ENCODE measurements at places on chromosomes 5 and 9.

DNA sequence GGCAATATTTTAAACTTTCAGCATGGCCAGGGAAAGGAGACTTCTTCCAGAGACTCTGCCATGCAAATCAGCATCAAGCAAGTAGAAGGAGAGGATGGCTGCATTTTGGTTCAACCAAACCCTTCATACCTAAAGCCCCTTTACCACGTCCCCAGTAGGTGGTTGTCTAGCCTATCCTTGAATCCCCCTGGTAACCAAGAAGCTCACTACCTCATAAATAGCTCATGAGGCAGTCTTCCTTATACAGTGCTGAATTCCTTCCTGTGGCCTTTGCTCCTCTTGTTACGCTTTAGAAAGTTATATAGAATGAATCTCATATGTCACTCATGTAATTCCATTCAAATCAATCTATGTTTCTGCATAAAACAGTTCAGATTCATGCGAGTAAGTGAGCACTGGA lies 289.5 kb upstream of the SLC30A5 start:
- DNase-seq, result no peak

- DNase-seq, result no peak
These were observed 146.6 kb downstream of the SEC61B start for GRCh38 chr9:99368341-99369326.

DNA sequence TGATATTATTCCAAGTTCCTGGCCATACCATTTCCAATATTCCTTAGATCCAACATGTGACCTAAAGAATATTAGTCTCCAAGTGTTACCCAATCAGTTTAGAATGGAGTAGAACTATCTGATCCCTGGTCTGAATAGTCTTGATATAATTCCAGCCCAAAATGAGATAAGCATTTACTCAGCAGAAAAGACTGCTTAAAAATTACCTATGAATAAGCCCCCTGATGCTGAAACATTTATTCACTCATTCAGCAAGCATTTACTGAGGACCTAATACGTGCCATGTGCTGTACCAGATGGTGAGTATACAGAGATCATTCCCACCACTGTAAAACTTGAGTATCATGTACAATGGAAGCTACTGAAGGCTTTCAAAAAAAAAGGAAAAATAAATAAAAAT lies 157.0 kb downstream of the FAM114A2 start:
- no peak for DNase-seq

DNA sequence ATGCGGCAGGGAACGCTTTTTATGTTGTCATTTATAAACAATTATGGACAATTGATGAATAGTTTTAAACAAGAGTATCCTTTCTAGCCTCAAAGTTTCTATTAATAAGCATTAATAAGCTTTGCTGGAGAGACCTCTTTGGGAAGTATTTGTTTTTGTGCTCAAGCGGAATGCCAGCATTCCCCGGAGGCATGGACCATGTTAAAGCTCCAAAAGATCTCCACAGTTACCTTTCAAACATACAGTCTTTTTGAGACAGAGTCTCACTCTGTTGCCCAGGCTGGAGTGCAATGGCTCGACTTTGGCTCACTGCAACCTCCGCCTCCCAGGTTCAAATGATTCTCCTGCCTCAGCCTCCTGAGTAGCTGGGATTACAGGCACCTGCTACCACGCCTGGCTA lies 9.6 kb downstream of the MSANTD3 start:
- DNase-seq, result no peak

DNA sequence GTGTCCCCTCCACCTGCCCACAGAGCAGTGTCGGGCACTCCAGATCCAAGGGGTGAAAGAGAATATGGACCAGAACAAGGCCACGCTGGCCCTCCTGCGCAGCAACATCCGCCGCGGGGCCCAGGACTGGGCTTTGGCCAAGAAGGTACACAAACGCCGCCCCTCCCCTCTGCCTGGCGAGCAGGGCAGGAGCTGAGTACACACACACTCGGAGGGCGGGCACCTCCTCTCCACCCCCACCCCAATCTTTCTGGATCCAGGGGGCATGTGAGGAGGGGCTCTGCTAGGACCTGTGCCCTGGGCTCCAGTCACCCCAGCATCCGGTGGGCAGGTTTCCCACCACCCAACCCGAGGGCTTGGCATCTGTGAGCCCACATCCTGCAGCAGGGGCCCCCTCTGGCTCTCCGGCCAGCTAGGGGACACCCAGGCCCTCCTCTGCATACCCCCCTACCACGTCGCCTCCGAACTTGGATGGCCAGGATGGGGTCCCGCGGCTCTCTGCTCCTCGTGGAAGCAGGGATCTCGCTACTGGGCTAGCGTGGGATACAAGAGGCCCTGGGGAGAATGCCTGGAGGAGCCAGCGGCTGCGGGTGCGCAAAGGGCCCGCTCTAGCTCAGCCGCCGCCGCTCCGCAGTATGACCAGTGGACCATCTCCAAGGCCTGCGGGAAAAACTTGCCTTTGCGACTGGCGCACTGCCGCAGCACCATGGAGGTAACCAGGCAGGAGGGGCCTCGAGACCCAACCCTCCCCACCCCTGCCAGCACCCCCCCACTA lies 3.1 kb downstream of the CCDC183 start:
- no peak for DNase-seq

GRCh38 chr5:10586555-10586954 lies 22.7 kb downstream of the ANKRD33B start:
- DNase-seq, result no peak

GRCh38 chr5:67510204-67510603 lies 313.6 kb upstream of the CD180 start:
- DNase-seq, result no peak

DNA sequence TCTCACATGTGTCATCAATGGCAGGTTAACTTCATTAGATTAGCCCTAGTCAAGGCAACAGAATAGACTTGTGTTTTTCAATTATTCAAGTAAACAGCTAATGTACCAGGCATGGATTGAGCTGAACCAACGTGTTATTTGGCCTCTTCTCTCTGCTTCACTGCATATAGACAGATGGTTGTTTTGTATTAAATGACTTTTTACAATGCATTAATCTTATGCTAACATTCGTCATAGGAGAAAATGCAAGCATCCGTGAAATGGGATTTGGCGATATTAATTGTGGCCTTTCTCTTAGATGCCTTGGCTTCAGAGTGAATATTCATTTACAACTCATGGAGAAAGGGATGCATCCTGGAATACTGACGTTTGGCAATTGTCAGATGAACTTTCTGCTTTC lies 208.0 kb downstream of the KCTD16 start:
- DNase-seq, result no peak

GRCh38 chr5:22596404-22596970 lies 256.7 kb downstream of the CDH12 start:
- peak; percentile 54 for DNase-seq

DNA sequence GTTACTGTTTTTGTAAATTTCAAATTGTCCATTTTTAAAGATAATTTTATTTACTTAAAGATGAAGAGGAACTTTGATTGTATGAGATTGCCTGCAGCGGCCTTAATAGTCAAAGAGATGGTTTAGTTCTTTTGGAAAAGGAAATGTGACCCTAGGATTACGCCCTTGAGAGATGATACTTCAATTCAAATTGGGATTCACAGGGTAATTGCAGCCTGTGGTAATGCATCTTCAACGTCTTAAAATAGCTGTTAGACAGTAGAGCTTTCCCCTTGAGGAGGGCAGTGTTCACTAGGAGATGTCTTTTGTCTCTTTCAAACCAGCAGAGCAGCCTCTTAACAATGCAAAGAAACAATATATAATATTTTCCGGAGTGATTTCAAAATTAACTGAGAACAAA lies 127.1 kb downstream of the TAF11L14 start:
- no peak for DNase-seq

- no peak for DNase-seq
These were observed 15.6 kb upstream of the BICD2 start for GRCh38 chr9:92780206-92780605.

- peak; percentile 50 for DNase-seq
These were observed 139.5 kb upstream of the KLF9 start for GRCh38 chr9:70553707-70554673.

DNA sequence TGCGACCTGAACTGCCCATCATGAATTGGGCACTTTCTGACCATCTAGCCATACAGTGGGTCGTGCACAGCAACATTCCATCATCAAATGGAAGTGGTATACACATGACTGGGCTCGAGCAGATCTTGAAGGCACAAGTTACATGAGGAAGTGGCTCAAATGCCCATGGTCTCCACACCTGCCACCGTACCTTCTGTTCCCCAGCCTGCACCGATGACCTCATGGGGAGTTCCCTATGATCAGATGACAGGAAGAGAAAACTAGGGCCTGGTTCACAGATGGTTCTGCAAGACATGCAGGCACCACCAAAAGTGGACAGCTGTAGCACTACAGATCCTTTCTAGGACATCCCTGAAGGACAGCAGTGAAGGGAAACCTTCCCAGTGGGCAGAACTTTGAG lies 21.8 kb downstream of the MTMR12 start:
- DNase-seq, result no peak

DNA sequence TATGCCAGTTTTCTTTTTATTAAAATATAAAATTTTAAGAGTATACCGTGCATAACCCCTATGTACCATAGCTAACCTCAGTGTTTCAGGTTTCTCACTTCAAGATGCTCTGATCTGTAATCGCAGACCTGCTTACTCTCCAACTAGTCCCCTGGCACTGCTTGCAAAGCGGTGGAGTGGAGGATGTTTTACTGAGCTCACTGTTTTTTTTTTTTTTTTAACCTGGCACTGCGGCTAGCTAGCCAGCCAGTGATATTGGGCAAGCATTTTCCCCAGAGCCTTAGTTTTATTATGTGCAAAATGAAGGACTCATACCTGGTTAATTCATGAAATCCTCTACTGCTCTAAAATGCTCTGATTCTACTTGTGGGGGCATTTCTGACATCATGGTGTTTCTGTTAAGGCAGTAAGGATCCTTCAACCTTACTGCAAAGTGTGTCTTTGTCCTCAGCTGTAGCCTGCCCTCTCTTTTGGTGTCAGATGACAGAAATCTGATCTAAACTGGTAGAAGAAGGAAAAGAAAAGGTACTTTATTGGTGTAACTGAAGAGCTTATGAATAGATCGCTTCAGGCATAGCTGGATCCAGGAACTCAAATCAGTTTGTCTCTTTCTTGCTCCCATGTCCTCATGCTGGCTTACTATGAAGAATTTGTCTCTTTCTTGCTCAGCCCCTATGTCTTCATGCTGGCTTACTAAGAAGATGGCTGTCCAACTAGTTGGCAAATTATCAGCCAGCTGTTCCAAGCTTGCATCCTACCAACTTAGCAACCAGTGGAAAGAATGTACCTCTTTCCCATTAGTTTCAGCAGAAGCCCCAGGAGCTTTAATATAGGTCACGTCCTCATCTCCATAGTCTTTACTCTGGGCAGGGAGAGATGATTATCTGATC lies 59.8 kb downstream of the DOCK2 start:
- DNase-seq, result peak; percentile 59

- DNase-seq, result no peak
These were observed 14.9 kb upstream of the SLC22A5 start for GRCh38 chr5:132354381-132355139.

GRCh38 chr5:24817966-24818365 lies 173.2 kb upstream of the CDH10 start:
- DNase-seq, result no peak

GRCh38 chr9:81823672-81824554 lies 104.3 kb upstream of the SPATA31D4 start:
- DNase-seq, result no peak

- DNase-seq, result peak; percentile 12
These were observed 12.6 kb downstream of the PLGRKT start for GRCh38 chr9:5425006-5425628.

GRCh38 chr9:131845305-131846298 lies 105.7 kb upstream of the RAPGEF1 start:
- DNase-seq, result no peak

DNA sequence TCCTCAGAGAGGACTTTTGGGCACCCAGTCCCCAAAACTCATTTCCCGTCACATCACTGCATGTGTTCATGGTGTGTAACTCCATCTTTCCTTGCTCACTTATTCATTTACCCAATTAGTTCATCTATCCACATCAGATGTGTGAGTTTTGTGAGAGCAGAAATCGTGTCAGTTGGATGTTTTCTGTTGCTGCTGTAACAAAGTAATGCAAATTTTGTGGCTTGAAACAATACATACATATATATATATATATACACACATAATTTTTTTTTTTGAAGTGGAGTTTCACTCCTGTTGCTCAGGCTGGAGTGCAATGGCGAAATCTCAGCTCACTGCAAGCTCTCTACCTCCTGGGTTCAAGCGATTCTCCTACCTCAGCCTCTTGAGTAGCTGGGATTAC lies 70.5 kb upstream of the BOD1 start:
- DNase-seq, result no peak

DNA sequence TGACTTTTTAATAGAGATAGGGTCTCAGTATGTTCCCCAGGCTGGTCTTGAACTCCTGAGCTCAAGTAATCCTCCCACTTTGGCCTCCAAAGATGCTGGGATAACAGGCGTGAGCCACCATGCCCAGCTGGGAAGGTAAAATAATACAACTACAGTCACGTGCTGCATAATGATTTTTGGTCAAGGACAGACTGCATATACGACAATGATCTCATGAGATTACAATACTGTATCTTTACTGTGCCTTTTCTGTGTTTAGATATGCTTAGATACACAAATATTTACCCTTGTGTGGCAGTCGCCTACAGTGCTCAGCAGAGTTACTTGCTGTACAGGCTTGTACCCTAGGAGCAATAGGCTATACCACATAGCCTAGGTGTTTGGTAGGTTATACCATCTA lies 14.2 kb upstream of the IRF1 start:
- no peak for DNase-seq

DNA sequence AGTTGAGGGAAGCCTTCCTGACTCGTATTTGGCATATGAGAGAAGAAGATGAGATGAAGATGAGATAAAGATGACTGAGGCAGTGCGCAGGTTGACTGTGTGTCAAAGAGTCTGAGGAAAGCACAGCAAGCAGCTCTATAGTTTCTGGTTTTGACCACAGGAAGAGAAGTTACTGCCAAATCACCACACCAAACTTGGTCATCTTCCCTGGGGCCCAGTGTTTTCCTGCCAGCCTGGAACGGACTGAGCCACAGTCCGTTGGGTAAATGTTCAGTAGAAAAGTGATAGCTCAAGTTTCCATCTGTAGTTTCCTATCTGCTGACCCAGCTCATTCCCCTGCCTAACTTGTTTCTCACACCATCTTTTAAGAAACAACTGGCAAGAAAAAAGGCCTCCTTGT lies 80.7 kb upstream of the ADAMTS19 start:
- DNase-seq, result no peak

GRCh38 chr9:107620801-107621200 lies 131.2 kb upstream of the KLF4 start:
- DNase-seq, result no peak

DNA sequence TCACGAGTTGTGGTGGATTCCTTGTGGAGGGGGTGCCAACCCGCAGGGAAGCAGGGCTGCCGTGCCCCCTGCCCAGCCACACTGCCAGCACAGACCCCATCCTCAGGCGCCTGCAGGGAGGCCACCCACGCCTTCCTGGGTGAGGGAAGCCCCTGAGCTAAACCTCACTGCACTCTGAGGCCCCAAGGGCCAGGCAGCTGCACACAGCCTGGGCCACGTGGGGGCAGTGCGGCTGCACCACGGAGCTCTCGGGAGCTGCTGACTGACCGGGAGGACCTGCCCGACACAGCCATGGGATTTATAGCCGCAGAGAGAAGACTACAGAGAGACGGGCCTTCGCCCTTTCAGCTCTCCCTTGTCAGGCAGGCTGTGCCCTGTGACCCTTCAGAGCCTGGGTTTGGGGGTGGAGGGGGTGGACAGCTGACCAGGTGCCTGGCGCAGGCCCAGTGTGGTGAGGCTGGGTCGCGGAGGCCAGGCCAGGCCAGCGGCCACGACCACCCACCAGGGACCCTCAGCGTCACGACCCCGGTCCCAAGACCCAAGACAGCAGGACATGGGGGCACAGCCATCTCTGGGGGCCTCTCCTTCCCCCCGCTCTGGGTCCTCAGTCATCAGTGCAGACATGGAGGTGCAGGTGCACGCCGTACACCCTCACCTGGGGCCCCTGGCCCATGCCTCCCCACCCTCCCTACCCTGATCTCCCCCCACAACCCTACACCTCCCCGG lies 4.3 kb upstream of the AHRR start:
- DNase-seq, result peak; percentile 92

Measured in urothelium cell line (cell line).